ENCODE measurements at places on chromosomes 7 and 10. TPM values are rescaled to one million over a fixed set of nuclear protein-coding genes. Genes with fewer than 3 reads are reported as not detected.

Gene MAT1A
- total RNA-seq = not detected

Gene ZKSCAN1
- total RNA-seq = 13.6 TPM

Gene PRLHR
- total RNA-seq = not detected

Gene MKI67
- 31.2 TPM for total RNA-seq

Gene AKR1D1
- total RNA-seq = not detected

Gene LIPF
- total RNA-seq = not detected

Gene NEUROG3
- not detected for total RNA-seq

Gene NAT16
- total RNA-seq = not detected

Gene CALHM3
- total RNA-seq = not detected

Gene GRM3
- total RNA-seq = not detected

Gene WBP1L
- 53.0 TPM for total RNA-seq

Gene EPO
- total RNA-seq = not detected

Gene DPP6
- total RNA-seq = not detected

Gene SMIM30
- 64.5 TPM for total RNA-seq

Gene ENO4
- not detected for total RNA-seq

Gene RHOBTB1
- total RNA-seq = 4.8 TPM

Gene PPIF
- 48.5 TPM for total RNA-seq

Gene PTPN20
- total RNA-seq = 0.63 TPM

Gene FAM241B
- 3.6 TPM for total RNA-seq
